ENCODE measurements at places on chromosomes 2 and 18. TPM values are rescaled to one million over a fixed set of nuclear protein-coding genes. Genes with fewer than 3 reads are reported as not detected.

DNA sequence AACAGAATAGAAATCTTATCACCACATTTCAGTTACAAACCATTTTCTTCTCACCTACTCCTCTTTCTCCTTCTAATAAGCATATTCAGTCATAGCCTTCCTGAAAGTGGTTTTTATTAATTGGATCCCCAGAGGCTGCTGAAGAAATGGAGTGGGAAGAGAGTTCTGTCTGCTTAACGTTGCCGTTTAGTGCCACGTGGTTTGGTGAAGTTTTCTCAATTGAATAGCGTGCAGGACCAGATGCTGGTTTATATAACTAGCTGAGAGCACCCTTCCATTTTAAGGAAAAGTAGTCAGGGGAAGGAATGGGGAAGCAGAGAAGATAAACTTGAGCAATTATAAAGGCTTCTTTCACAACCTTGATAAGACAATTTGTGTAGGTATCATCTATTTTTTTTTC, 318.7 kb downstream of the PTH2R start:
- DNase-seq = no peak

ABHD3 gene
- polyA plus RNA-seq = 14.2 TPM

DNA sequence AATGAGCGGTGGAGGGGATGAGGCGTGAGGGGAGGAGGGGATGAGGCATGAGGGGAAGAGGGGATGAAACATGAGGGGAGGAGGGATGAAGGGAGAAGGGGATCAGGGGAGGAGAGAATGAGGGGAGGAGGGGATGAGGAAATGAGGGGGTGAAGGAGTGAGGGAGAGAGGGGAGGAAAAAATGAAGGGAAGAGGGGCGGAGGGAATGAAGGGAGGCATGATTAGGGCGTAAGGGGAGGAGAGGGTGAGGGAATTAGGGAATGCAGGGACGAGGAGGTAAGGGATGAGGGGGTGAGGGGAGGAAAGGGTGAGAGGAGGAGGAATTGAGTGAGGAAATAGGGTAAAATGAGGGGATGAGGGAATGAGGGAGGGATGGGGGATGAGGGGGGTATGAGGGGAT, 40.5 kb downstream of the AQP12A start:
- DNase-seq = no peak

LRRTM4 gene
- 0.34 TPM for polyA plus RNA-seq

GKN2 gene
- polyA plus RNA-seq = not detected

- peak; percentile 65 for DNase-seq
Measured at GRCh38 chr2:2846332-2847208, 515.5 kb upstream of the MYT1L start.

- no peak for DNase-seq
Measured at GRCh38 chr2:160269365-160269764, 69.3 kb upstream of the ITGB6 start.

DNA sequence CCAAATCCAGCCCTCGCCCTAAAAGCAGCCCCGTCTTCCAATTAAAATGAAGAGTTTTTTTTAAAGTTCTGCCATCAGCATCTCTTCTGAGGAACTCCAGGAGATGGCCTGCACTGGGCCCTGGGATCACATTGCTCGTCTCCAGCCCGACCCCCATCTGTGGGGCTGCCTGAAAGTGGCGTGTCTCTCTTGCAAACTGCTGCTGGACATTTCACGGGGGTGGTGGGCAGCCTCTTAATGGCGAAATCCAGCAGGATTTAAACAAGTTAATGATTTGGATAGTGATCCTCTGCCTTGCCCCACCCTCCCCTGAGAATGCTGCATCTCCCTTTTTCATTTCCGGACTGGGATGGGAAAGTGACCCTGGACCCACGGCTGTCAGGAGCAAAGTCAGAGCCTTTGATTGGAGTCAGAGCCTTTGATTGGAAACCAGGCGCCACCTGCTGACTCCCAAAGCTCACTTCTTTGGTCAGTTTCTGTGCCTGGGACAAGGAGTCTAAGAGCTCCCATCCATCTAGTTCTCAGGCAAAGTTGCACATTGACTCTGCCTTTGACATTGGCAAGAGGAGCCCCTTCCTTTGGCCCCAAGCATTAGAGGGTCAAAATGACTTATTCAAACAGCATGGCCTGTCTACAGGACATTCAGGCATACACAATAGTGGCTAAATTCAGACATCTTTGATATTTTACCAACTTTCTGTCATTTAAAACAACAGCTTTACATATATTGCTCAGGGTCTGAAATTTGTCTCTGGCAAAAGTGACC, 155.2 kb downstream of the SH3BP4 start:
- no peak for DNase-seq

- no peak for DNase-seq
Measured at GRCh38 chr2:55119711-55120487, 69.6 kb upstream of the RTN4 start.
